ENCODE measurements at places on chromosomes 12 and 14.

DNA sequence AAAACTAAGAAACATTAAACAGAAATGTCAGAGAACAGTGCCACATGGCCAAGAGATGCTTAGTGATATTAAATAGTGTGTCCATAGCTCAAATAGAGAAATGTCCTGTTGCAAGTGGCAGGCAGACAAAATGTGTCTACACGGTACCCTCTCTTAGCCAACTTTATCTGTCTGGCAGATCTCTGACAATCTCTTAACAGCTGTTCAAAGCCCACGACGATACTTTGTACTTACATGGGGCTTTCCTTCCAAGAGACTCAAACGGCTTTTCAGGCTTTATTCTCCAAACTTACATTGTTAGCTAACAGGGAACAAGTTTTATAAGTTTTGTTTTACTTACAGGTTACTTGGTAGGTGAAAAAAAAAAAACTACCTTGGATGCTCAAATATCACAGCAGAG lies 45.6 kb downstream of the ARMH4 start:
- no peak for DNase-seq

- no peak for DNase-seq
Measured at GRCh38 chr14:93648440-93649168, 139.7 kb downstream of the PRIMA1 start.

GRCh38 chr12:63298386-63298930 lies 147.5 kb upstream of the AVPR1A start:
- DNase-seq: no peak

DNA sequence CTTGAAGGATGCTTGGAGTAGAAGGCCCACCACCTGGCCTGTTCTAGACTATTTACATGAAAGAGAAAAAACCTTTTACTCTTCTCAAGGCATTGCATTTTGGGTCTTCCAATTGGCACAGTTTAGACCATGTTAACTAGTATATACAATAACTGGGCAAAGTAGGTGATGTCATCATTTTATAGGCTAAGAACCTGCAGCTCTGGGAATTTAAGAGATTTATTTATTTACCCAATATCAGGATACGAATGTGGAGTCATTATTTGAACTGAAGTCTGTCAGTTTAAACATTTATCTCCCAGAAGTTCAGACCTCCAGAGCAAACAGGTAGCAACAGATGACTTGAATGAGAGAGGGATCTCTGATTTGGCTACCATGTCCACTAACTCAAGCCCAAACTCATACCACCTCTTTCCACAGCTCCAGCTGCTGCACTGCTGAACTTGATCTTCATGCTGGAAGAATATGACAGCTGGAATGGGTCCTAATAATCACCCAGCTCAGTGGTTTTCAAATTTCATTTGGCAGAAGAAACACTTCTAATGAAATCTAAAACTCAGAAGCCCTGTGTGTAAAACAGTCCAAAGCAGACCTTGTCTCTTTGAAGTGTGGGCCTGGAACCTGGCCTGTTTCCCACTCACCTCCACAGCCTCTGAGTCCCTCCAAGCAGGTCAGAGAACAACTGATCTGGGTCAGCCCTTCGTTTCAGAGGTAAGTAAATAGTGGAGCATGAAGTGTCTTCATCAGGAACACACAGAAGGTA lies 179.2 kb downstream of the EMP1 start:
- no peak for DNase-seq

- no peak for DNase-seq
Measured at GRCh38 chr12:40312982-40313576, 88.3 kb downstream of the LRRK2 start.

DNA sequence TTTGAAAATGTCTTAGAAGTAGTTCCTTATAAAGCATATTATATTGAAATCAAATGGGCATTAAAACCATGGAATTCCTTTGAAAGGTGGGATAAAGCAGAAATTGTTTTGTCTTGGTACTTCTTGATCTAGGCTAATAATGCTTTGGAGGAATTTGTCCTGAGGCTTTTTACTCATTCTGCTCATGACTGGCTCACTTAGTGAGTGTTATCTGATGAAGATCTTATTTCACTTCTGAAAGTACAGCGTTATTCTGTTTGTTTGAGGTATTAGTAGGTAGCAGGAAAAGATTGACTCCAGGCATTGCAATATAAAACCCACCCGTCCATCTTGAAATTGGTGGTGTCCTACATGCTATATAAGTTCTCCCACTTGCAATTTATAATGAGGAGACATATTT lies 5.5 kb downstream of the C12orf71 start:
- no peak for DNase-seq

GRCh38 chr12:26750531-26751175 lies 82.3 kb downstream of the ITPR2 start:
- peak; percentile 3 for DNase-seq

DNA sequence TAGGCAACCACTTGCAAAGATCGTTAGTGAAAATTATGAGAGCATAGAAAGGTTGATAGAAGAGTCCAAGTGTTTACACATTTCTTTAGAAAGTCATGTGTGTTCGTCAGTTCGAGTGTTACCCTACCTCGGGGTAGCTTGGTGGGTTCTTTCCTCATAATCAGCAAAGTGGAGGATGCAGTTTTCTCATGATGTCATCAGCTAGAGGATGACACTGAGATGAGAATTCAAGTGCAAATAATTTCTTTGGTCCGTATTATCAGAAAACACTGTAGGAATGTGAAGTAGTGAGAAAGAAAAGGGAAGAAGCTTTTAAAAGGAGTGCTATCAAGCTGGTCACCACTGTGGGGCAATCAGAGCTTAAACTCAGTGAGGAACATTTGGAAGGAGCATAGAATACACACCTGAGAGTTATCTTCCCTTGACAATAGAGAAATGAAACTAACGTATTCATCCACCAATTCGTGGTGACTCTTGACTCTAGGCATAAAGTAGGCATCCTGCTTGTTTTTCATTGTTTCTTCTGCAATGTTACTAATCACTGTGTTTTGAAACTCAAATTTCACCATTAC lies 1340.9 kb upstream of the TMEM132C start:
- no peak for DNase-seq

GRCh38 chr12:131911851-131912477 lies 17.1 kb upstream of the PUS1 start:
- no peak for DNase-seq

DNA sequence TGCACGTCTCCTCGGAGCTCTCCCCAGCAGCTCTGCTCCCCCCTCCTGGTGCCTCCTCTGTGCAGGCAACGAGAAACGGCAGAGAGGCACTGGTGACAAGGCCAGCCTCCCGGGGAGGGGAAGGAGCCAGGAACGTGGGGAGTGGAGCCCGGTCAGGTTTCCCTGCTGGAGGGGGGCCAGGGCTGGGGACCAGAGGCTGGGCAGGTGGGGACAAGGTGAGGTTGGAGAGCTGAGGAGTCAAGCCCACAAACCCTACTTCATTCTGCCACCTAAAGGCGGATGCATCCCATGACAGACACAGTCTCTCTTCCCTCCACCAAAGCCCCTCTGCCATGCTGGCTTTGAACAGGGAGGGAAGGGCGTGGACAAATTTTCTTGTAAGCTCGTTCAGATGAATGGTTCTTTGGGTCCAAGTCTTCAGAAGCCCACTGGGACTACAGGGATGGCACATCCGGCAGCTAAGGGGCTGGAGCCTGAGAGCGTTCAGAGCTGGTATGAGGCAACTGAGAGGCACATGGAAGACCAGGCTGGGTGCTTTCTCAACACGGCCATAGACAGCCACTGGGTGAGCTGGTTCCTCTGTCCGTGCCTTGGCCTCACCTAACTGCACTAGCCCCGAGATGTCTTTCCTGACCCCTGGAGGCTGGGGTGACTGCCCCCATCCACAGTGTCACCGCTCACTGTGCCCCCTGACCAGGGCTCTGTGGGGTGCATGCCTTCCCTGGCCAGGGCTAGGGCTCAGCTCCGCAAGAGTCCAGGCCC lies 105.9 kb downstream of the RBM19 start:
- DNase-seq: no peak

GRCh38 chr14:54148251-54148650 lies 191.6 kb upstream of the BMP4 start:
- DNase-seq: no peak

DNA sequence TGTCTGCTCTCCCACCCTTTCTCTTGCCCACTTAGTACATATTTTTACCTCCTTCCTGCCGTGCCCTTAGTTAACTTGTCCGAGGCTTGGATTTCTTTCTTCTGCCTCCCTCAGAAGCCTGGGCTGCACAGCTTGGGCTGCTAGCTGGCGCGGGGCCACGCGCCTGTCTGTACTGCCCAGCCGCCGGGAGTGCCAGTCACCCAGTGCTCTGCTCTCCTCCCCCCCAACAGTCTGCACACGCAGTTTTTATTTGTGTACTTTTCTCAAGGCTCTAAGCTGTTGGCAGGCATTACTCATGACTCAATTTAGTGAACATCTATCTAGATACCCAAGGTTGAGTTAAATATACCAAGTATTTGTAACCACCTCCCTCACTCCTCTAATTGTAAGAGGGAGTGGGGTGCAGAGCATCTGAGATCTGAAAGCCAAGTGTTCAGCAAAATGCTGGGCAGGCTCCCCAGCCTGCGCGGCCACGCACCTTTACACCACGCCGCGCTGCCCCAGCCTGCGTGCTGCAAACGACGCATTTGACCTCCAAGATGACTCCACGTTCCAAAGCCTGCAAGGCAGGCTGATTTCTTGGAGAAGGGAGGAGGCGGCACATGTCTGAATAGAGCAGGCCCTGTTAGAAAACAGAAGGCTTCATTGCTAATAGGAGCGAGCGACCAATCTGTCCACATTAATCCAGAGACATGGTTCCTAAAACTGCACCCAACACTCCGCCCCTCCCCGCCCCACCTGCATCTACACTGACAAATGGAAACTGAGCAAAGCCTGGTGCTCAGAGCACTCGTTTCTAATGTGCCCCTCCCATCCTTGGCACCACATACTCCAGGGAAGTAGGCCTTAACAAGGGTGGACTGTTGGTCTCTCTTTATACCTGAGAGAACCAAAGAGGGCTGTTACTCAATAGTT lies 18.2 kb upstream of the CACNA2D4 start:
- DNase-seq: no peak

DNA sequence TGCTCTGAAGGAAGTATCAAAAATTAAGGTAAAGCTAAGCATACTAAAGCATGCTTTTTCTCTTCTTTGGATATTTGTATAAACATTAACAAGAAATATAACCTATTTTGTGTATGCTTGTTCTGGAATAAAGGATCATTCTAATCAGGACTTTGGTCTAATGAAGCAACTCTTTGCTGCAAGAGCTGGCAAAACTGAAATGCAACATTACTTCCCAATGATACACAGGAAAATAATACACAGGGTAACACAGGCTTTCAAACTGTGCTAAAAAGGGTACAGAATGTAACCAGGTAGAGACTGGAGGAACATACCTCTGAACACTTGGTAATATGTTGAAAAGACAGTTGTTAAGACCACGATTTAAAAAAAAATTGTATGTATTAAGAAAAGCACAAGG lies 222.5 kb upstream of the DIO2 start:
- no peak for DNase-seq

DNA sequence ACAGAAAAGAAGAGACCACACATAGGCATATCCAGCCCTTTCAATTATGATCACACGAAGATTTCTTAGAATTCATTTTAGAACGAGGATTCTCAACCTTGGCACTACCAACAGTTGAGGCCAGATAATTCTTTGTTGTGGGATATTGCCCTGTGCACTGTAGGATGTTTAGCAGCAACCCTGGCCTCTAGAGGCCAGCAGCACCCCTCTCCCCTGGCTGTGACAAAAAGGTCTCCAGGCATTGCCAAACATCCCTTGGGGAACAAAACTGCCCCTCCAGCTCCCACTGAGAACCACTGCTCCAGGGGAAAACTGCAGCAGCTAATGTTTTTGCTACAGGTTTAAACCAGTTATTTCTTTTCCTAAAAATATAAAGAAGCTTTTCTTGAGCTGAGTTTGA lies 7.1 kb downstream of the NT5DC3 start:
- DNase-seq: no peak

GRCh38 chr14:72810201-72810600 lies 83.7 kb downstream of the DPF3 start:
- DNase-seq: peak; percentile 53

GRCh38 chr14:98919434-98919833 lies 352.6 kb downstream of the BCL11B start:
- no peak for DNase-seq
